ENCODE measurements at places on chromosomes 2 and 18.

DNA sequence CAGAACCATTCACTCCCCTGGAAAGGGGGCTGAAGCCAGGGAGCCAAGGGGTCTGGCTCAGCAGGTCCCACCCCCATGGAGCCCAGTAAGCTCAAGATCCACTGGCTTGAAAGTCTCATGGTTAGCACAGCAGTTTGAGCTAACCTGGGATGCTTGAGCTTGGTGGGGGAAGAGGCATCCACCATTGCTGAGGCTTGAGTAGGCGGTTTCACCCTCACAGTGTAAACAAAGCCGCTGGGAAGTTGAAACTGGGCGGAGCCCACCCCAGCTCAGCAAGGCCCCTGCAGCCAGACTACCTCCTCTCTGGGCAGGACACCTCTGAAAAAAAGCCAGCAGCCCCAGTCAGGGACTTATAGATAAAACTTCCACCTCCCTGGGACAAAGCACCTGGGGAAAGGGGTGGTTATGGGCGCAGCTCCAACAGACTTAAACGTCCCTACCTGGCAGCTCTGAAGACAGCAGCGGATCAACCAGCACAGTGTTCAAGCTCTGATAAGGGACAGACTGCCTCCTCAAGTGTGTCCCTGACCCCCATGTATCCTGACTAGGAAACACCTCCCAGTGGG is 14.7 kb upstream of the TTC32 start:
- no peak for DNase-seq

- DNase-seq, result no peak
These were observed 6.1 kb downstream of the TMEM163 start for GRCh38 chr2:134712736-134713135.

DNA sequence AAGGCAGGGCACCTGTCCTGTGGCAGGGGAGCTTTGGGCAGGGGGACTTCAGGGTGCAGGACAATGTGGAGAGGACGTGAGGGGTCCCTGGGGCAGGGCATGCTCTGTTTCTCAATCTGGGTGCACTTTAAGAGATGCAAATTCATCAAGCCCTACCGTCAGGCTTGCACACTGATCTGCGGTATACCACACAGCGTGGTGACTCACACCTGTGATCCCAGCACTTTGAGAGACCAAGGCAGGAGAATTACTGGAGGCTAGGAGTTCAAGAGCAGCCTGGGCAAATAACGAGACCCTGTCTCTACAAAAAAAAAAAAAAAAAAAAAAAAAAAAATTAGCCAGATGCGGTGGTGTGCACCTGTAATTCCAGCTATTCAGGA is 10.2 kb upstream of the GPC1 start:
- no peak for DNase-seq

GRCh38 chr2:218021536-218022071 is 18.8 kb upstream of the TNS1 start:
- DNase-seq, result no peak

- DNase-seq, result no peak
These were observed 121.6 kb downstream of the EML6 start for GRCh38 chr2:54845094-54845493.

DNA sequence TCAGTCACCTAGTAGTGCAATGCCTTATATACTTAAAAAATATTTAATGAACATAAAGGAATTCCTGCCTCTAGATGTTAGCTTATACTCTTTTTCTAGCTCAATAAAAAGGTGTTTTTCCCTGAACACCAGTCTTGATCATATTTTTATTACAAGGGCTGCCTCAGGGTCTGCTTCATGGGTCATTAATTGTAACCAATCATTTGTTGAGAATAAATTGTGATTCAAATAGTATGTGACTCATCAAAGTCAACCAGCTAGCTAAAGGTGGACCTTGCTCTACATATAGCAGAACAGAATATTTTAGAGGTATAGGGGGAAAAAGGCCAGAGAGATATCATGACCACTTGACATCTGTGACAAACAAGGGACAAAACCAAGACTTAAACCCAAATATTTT is 114.0 kb downstream of the PIK3C3 start:
- no peak for DNase-seq

DNA sequence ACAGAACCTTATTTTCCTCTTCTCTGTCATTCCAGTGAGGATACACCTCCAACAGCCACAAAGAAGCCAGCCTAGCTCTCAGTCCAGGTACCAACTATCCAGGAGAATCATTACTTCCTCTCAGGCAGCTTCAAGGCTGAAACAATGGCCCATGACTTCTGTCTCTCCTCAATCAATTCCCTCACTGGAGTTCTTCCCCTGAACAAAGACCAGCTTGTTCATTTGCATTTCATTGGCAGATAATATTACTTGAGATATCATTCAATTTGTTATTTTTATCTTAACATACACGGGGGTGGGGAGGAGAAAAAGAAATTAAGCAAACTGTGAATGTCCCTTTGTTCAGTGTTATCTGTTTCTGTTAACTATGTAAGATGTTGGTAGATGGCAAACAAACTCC is 44.0 kb downstream of the CCDC141 start:
- no peak for DNase-seq

- no peak for DNase-seq
These were observed 766.3 kb downstream of the SLC4A3 start for GRCh38 chr2:220393711-220394110.

- no peak for DNase-seq
These were observed at the start of gene SLC14A1 for GRCh38 chr18:45723567-45724355. SLC14A1 (plus strand) TSS chr18:45724181; CDS start chr18:45730321, 6,140 bp downstream.

DNA sequence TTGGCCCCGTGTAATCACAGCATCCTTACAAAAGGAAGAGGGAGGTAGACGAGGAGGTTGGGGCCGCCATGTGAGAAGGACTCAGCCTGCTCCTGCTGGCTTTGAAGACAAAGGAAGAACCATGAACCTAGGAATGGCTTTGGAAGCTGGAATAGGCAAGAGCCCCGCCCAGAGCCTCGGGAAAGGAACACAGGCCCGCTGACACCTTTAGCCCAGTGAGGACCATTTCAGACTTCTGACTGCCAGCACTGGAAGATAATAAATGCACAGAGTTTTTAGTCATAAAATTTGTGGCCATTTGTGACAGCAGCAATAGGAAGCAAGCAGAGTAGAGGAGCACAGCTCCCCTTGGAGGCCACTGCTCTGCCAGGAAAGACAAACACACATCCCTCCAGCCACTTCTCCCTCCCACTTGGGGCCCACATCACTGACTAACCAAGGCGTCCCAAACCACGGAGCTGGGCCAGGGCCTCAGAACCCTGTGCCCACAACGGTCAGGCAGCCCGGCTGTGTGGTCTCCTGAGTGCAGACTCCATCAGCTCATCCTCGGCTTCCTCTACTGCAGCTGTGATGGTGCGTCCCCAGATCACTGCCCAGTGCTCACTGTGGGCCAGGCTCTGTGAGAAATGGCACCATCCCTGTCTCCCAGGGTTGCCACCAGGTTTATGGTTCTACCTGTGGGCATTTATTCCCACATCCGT is 39.7 kb downstream of the TFCP2L1 start:
- DNase-seq, result no peak

- DNase-seq, result no peak
These were observed 129.8 kb downstream of the AFF3 start for GRCh38 chr2:100012561-100012960.

GRCh38 chr18:23200756-23201155 is 65.5 kb downstream of the CABLES1 start:
- no peak for DNase-seq

DNA sequence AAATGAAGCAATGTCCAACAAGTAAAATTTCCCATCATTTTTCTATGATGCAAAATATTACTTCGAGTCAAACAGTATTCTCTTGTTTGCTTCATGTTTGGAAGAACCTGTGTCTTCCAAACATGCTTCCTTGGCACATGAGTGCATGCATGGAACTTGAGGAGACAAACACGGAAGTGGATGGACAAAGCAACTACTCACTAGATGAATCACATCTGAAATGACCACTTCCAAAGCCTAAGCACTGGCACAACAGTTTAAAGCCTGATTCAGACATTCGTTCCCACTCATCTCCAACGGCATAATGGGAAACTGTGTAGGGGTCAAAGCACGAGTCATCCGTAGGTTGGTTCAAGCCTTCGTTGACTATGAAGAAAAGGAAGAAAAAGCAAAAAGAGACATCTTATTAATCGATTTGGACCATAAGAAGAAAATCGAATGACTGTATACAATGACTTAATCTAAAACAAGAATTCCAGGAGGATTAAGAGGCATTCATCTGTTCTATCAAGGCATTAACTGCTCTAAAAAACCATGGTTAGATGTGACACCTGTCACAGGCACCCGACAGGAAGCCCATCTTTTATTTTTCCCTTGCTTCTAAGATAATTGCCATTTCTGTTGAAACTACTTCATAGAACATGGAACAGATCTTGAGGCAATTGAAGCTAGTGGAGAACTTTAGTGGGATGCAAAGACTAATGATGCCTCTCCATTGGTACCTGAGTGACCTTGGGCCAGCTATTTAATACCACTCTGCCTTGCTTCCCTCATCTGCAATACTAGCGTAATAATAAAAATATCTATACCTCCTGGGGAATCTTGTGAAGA is 56.0 kb downstream of the ATIC start:
- DNase-seq, result no peak

DNA sequence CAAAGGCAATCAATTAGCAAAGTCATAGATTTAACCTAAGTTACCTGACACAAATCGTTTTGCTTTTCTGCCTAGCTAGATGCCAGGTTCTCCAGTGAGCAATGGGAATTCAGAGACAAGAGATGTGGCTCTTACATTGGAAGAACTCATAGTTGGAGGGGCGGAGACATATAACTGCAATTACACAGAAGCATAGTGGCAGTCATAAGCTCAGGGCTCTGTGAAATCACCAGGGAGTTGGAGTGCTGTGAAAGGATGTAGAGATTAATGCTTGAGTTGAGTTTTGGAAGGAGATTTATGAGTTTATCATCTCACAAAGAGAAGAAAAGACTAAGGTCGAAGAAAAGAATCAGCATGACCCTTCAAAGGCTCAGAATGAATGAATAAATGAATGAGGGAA is 457.2 kb upstream of the TRIB2 start:
- DNase-seq, result no peak

DNA sequence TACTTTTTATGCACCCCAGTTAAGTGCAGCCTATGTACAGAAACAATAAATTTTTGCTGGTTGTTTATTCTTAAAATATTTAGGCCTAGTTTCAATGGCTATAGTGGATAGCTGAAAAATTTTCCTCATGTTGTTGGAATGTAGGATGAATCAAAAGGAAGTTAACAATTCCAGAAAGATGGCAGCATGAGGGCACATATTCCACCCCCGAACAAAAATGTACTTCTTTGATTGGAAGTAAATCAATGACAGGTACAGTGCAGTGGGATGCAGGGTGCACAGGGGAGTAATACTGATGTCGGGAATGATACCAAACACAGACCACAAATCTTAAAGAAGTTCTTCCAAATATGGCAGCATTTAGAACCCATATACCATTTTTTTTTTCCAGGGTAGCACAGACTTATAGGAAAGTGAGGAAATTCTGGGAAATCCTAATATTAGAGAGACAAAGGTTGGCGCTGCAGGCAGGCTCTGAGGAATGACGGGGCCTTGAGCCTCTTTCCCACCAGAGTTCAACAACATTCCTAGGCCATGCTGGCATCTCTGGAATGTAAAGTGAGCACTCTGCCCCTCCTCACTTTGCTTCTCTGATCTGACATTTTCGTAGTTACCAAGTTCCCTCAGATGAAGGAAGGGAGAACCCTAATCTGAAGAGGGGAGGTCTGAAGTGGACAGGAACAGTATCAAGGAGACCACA is 36.6 kb upstream of the IKZF2 start:
- DNase-seq, result no peak

DNA sequence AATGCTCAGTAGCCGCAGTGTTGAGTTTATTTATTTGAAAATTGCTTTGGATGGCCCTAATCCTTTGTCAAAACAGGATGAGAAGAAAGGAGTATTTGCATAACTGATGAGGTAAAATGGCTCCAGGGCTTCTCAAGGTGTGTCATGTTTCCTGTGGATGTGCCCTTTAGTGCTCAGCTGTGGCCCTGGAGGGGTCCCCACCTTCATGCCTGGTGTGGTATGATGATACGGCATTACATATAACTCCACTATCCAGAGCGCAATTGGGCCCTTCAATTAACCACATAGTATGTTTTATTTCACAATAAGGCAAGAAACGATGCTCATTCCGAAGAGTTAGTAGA is 39.8 kb upstream of the TMEM178A start:
- no peak for DNase-seq

GRCh38 chr2:88018909-88019308 is 2.6 kb upstream of the RNU2-63P start:
- no peak for DNase-seq

DNA sequence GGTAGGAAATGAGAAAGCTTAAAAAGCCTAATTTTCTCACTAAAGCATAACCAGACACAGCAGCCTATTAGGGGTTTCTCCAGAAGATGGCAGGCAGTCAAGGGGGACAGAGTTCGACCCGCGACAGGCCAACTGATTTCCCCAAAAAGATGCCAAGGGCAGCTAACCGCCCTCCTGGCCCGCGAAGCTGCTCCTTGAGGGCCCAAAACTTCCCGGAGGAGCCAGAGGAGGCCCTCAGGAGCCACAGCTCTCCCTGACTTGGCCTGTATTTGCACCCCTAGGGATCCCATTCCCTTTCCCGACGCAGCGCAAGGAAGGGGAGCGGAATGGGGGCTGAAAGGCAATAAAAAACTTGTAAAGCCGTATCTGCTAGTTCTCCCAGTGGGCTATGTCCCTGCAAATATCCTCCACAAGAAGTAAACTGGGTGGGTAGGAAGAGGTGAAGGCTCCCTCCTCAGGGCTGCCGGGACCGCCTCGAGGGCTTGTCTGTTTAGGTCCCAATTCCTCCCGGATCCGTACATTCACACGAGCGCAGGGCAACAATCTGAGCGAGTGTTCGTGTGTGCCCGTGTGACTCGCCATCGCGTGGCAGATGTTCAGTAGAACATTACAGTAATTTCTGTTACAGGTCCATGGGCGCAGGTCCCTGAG is 756 bp upstream of the NAGK start:
- DNase-seq, result peak; percentile 21

DNA sequence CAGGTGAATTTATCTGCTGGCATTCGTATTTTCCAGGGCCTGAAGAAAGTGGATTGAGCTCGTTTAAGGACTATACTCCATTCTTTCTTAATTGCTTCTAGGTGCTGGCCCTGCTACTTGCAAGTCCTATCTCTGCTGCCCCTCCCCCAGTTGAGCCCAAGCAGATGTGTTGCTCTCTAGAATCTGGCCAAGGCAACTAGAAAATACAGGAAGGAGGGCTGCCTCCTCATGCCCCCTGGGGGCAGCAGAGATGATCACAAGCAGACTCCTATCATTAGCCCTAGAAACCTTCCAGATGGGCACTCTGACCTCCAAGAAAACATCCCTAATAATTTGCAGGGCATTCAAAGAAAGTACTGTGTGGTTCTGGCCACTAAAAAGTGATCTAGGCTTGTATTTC is 72.5 kb upstream of the CYP26B1 start:
- DNase-seq, result no peak

- no peak for DNase-seq
These were observed 185.5 kb upstream of the SETBP1 start for GRCh38 chr18:44495151-44495550.

GRCh38 chr2:29663268-29663667 is 258.1 kb downstream of the ALK start:
- no peak for DNase-seq

- DNase-seq, result no peak
These were observed 53.1 kb downstream of the RHBDD1 start for GRCh38 chr2:226888971-226889370.

Data from activated CD4-positive, alpha-beta T cell treated with anti-CD3 and anti-CD28 coated beads for 48 hours (primary cell).